Stimulated activated CD4-positive, alpha-beta T cell treated with anti-CD3 and anti-CD28 coated beads, Interleukin-12 subunit alpha, Interleukin-12 subunit beta, amount 100 ng/mL, for 24 hours (primary cell): ENCODE measurements at places on chromosomes 12 and 14.

GRCh38 chr12:14283489-14284144 is 81.9 kb upstream of the ATF7IP start:
- DNase-seq: no peak

DNA sequence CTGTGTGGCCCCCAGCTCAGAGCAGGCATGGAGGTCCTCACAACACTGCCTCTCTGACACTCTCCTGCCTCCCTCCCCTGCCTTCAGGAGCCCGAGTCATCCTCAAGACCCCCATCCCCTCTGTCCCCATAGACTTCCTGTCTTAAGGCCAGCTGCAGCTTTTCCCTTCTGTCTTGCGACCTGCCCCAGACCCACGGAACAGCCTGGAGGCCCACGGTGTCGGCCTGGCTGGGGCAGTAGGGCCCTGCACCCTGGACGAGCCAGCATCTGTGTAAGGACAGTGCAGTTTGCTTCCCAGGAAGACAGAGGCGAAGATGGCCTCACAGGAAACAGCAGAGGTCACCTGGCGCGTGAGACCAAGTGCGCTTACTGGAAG is 9.7 kb downstream of the TEDC1 start:
- no peak for DNase-seq

DNA sequence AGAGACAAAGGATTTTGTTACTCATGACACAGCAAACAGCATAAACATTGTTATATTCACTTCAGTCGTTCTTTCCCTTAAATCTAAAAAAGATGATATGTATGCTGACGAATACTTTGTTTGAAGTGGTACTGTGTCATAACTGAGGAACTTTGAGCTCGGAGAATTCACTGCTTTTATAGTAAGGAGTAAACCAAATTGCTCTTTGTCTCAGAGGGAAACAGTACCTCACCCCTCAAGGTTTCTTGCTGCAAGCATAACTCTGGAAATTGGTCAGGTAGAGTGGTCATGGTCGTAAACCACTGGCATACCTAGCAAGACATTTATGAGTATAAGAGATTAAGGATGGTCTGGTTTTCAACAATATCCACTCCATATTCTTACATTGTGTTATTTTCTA is 160.2 kb upstream of the OR4E1 start:
- no peak for DNase-seq

DNA sequence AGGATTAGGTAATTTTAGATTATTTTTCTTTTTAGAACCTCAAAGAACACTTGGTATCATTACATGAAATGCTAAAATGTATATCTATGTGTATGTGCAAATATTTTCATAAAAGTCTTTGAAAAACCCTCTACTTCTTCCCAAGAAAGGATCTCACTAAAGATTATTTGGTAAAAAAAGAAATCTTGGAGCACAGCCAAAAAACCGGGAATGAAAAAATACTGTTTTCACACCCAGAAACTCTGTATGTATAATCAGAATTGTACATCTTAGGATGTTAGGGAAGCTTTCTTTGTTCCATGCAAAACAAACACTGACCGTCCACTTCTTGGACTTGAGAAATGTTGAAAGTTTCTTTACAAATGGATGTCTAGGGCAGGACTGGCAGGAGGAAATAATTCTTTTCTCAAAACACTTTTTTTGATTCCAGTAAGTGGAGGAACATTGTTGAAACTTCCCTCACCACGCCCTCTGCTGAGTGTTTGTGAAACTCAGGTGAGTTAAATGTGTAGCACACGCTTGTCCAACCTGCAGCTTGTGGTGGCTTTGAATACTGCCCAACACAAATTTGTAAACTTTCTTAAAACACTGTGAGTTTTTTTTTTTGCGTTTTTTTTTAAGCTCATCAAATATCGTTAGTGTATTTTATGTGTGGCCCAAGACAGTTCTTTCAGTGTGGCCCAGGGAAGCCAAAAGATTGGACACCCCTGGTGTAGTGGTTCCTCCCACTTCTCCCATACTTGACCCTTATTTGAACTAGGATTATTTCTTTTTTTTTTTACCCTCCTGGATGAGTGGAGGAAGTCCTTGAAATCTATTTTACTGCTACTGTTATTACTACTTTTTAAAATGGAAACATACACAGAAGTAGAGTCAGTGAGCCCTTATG is 26.6 kb downstream of the FBXO34 start:
- no peak for DNase-seq

DNA sequence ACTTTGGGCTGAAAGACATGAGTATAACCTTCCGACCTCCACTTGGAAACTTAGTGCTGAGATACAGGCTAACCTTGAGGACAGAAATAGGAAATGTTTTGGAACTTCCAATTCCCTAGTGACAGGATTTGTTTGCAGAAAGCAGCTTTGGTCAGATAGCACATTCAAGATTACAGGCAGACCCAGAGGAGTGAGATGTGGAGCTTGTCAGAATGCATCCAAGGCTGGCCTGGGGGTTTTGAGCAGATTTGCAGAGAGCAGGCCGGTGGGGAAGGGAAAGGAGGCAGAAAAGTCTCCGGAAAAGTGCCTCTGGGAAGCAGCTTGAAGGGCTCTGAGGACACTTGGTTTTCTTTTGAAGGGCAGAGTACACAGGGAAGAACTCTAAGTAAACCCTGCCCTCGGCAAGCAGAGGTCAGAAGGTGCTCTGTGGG is 180.3 kb downstream of the ETV6 start:
- no peak for DNase-seq

GRCh38 chr12:107131832-107132616 is 38.7 kb upstream of the CRY1 start:
- no peak for DNase-seq

DNA sequence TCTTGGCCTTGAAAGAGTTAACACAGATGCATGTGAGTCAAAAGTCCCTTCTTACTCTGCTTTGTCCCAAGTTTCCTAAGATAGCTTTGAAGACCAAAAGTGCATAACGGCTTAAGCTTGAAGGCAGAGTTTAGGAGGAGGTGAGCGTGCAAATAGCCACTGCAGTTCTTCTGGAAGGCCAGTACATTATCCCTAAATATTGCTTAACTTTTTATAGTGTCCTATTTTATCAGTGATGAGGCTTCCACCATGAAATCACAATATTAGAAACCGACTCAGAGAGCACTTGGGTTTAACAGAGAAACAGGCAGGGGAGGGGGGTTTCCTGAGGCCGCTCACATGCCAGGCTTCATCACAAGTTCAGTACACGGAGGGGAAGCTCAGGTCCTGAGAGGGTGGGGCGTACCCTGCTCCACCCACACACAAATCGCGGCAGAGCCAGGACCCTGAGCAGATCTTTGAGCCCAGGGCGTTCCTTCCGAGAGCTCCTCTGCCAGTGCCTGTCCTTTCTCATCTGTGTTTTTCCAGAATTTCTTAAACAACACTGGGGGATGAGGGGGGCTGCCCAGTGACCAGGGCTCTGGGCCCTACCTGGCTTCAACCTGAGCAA is 26.8 kb upstream of the BDKRB2 start:
- DNase-seq: no peak

GRCh38 chr12:40717576-40717975 is 25.3 kb downstream of the CNTN1 start:
- DNase-seq: no peak

DNA sequence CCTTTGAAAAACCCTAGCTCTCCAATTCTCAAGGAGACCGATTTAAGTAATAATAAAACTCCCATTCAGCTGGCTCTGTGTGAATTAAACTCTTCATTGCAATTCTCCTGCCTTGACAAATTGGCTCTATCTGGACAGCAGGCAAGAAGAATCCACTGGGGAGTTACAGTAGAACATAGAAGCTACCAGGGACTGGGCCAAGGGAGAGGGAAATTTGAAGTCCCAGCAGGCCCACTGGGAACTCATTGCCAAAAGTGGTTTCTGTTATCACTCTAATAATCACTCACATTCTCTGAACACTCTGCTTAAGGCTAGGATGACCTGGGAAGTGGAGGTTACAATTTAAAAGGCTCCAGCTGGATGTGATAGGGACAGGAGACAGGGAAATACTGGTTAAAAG is 384.5 kb upstream of the CCDC196 start:
- DNase-seq: no peak

- DNase-seq: peak; percentile 19
These were observed 50.7 kb upstream of the MAP1LC3B2 start for GRCh38 chr12:116508145-116509121.

GRCh38 chr12:12779529-12779928 is 5.9 kb upstream of the APOLD1 start:
- DNase-seq: no peak

DNA sequence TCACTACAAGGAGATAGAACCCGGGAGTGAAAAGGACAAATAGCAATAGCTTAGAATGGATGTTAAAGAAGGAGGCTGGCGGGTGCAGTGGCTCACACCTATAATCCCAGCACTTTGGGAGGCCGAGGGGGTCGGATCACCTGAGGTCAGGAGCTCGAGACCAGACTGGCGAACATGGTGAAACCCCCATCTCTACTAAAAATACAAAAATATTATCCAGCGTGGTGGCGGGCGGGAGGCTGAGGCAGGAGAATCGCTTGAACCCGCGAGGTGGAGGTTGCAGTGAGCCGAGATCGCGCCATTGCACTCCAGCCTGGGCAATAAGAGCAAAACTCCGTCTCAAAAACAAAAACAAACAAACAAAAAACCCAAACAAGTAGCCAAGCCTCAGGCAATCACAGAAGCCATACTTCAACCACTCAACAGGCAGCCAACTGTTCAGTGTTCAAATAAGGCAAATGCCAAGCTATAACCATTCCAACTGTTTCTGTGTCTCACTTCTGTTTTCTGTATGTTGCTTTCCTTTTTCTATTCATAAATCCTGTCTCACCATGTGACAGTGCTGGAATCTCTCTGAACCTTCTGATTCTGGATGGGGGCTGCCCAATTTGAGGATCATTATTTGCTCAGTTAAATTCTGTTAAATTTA is 3.9 kb upstream of the SPTLC2 start:
- DNase-seq: no peak

DNA sequence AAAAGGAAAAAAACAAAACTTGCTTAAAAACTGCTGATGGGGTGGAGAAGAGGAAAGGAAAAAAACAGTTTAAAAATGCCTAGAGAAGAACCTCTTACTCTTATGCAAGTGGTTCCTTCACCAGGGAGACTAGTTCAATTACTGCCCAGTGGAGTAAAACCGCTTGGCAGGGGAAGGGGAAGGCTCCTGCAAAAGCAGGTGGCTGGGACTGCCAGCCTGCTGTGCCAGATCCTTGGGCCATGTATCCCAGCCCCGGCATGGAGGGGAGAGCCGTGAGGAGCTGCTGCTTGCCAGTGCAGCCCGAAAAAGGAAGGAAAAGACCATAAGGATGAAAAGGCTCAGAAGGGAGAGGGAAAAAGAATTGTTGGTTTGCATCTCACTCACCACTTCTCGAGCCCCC is 123.0 kb downstream of the FSCB start:
- no peak for DNase-seq

DNA sequence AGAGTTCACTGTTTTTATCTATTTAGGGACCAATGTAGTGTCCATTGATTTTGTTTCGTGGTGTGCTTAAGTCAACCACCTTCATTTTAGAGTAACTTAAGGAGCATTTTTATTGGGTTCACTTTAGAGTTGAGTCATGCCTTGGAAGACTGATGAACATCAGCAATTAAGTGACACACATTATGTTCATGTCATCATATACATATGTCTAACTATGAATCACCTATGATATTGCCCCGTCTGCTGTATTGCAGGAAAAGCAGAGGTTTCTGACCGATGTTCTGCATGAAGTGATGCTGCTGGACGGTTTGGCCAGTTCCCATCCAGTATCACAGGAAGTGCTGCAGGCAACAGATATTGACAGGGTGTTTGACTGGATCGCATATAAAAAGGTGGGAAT is 227.1 kb downstream of the TRHDE start:
- DNase-seq: no peak

DNA sequence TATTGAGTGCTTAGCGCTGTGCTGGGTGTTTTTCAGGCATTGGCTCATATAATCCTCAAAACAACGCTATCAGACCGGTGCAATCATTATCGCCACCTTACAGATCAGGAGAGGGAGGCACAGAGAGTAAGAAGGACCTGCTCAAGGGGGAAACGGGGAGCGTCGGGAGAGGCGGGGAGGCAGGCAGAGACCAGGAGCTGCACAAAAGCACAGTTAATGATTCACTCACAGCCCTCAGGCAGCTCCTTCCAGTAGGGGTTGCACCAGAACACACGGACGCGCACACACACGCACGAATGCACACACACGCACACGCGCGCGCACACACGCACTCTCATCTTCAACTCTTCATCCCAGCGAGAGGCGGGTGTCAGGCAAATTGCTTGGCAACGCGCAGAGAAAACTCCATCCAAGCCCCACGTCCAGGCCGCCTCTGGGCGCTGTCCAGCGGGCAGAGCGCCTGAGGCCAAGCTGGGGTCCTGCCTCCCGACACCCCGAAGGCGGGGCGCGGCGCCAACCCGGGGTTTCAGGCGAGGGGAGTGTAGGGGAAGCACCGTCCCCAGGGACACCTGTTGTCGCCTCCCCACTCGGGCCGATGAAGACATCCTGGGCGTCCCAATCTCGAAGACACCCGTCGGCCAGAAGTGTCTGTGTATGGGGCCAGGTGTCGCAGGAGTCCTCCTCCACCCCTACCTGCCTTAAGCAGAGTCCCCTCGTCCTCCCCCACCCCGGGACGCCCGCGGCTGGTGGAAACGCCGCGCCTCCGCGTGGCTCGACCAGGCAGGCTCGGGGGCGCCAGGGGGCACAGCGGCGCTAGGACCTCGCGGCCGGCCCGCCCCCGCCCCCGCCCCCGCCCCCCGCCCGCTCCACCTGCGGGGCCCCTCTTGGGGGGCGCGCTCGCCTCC is 35.5 kb upstream of the STON2 start:
- no peak for DNase-seq

DNA sequence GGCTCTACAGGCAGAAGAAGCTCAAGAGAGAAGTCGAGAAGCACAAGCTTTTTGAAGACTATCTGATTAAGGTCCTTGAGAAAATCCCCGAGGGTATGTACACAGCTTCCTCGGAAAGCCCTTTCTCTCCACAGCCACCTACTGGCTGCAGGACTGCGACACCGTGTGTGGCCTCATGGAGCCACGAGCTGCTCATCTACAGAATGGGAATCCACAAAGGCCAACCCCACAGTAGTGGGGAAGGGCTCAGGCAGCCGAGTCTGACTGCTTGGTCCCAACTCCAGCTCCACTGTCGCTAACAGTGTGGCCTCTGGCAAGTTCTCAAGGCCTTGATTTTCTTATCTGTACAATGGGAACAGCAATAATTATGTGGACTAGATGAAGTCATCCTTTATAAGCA is 2.5 kb downstream of the CCDC197 start:
- DNase-seq: no peak

GRCh38 chr14:34718750-34719304 is 4.4 kb upstream of the CFL2 start:
- no peak for DNase-seq

GRCh38 chr12:104462931-104463339 is 6.2 kb downstream of the CHST11 start:
- no peak for DNase-seq

GRCh38 chr12:7460375-7461259 is 16.7 kb upstream of the CD163L1 start:
- peak; percentile 17 for DNase-seq

- no peak for DNase-seq
These were observed 82.8 kb upstream of the BCL2L14 start for GRCh38 chr12:11987901-11988300.

- no peak for DNase-seq
These were observed 12.9 kb downstream of the MMP14 start for GRCh38 chr14:22849212-22849819.
